Cardiac septum (tissue), 1 donor: ENCODE measurements at places on chromosomes 12 and 14. TPM values are rescaled to one million over a fixed set of nuclear protein-coding genes. Genes with fewer than 3 reads are reported as not detected.

- no peak for DNase-seq
Measured at GRCh38 chr12:108282676-108283075, 56.4 kb downstream of the CMKLR1 start.

DNA sequence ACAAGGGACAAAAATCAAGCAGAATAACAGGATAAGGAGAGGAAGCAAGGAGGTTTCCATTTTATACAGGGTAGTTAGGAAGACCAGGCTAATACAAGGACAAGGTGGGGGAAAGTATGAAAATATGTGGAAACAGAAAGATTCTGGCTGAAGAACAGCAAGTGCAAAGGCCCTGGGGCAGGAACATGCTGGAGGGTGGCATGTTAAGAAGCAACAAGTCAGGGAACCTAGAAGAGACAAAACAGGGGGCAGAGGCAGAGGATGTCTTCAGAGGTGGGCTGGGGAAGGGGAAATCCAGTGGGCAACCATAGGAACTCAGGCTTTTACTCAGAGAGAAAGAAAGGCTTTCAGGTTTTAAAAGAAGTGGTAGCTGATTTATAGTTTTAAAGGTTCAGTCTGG is 54.8 kb downstream of the NT5DC3 start:
- DNase-seq = no peak

GRCh38 chr14:77838831-77839511 is 39.1 kb downstream of the ADCK1 start:
- no peak for DNase-seq

- DNase-seq = no peak
Measured at GRCh38 chr12:53082637-53083175, 3.5 kb upstream of the SPRYD3 start.

DNA sequence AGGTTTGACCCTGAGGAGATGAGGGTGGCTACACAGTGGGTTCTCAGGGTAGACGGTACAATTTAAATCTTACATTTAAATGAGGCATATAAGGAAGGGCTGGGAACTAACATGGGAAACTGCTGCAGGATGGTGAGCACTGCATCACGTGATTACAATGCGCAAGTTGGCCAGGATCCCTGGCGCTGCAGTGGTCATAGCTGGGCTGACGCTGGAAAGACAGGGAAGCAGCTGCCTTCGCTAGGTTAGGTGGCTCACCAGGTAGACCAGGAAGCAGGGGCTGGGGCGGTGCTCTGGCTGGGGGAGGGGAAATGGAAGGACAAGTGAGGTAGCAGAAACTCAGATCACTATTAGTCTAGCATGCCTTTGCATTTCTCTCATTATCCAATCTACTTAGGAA is 149.9 kb downstream of the FOXN3 start:
- DNase-seq = no peak

GRCh38 chr12:92879698-92880322 is 49.3 kb downstream of the EEA1 start:
- DNase-seq = no peak

GRCh38 chr12:97017213-97017612 is 110.2 kb downstream of the NEDD1 start:
- no peak for DNase-seq

DNA sequence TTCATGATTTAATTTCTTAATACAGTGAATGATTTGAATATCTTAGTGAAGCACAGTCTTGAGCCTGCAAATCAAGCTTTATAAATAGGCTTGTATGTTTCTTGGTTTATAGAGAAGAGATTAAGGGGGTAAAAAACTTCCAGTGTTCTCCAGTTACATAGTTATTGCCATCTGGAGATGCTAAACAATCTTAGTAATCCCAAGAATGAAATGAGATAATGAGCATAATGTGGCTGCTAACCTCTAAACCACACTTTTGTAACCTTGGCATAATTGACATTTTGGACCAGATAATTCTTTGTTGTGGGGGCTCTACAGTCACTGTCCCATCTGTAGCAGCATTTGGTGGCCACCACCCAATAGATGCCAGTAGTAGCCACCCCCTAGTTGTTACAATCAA is 316.8 kb downstream of the CCDC91 start:
- DNase-seq = no peak

DNA sequence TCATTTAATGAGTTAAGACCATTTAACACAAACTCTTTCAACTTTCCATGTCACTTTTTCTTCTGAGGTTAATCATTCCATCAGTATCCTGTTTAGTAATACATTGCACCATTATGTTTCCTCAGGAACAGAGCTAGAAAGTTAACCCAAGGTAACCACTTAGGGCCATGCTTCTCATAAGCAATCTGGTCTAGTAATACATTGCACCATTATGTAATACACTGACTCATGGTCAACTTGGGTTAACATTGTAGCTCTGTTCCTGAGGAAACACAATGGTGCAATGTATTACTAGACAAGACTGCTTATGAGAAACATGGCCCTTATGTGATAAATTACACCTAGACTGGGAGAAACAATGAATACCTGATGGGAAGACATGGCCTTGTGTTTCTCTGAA is 21.7 kb downstream of the ERH start:
- no peak for DNase-seq

GRCh38 chr14:38405851-38406635 is 150.2 kb upstream of the CLEC14A start:
- no peak for DNase-seq

DNA sequence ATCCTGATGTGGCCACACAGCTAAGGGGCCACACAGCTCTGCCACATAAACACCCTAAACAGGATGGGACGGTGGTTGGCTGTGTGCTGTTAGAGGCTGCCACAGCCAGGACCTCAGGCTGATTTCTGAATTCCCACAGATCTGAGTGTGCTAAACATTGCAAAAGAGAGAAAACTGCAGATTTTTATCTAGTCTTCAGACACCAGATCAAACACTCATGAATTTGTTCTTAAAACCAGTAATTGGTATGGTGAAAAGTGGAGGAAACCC is 190.7 kb downstream of the MON2 start:
- DNase-seq = no peak

- DNase-seq = no peak
Measured at GRCh38 chr12:26031318-26031717, 72.8 kb downstream of the RASSF8 start.

- DNase-seq = no peak
Measured at GRCh38 chr12:5140190-5140589, 96.5 kb downstream of the KCNA5 start.

- DNase-seq = no peak
Measured at GRCh38 chr12:13961971-13962370, 19.4 kb downstream of the GRIN2B start.

DNA sequence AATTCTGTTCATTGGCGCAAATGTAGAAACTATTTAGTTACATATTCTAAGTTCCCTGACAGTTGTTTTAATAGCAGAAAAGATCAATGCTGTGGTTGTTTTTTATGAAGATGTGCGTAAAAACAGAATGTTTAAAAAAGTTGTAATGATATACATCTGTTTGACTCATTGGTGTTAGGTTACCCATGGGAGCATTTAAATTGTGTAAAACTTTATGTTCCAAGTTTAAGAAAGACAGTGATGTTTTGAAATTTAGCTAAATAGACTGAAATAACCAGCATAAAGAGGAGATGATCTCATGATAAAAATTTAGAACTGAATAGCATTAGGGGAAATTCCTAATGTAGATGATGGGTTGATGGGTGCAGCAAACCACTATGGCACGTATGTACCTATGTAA is 3.6 kb downstream of the PELI2 start:
- DNase-seq = no peak

DNA sequence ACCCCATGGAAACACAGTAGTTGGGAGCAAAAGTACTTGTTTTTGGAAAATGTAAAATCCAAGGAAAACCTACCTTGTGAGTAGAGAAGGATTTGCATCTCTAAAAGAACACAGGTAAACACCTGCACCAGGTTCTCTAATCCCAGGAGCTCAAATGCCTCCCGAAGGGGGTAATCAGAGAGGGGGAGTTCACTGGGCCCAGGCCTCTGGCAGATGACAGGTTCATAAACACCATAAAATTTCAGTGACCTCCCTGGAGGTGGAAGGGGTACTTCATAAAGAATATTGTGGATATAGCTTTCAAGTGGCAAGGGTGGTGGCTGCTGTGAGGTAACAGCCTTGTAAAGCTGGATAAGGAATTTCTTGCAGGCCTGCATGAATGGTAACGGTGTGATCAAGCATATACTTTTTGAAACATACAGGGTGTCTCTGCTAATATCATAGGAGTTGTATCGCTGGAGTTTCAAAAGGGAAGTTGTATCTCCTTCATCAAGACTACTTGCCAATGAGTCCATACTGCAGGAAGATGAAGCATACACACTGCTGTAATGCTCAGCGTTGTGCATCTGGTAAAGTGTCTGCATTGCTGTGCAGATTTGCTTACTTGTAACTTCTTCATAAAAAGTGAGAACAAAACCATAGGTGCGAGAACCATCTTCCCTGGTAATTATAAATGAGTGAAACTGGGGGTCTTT is 111.3 kb downstream of the DENND5B start:
- no peak for DNase-seq

DNA sequence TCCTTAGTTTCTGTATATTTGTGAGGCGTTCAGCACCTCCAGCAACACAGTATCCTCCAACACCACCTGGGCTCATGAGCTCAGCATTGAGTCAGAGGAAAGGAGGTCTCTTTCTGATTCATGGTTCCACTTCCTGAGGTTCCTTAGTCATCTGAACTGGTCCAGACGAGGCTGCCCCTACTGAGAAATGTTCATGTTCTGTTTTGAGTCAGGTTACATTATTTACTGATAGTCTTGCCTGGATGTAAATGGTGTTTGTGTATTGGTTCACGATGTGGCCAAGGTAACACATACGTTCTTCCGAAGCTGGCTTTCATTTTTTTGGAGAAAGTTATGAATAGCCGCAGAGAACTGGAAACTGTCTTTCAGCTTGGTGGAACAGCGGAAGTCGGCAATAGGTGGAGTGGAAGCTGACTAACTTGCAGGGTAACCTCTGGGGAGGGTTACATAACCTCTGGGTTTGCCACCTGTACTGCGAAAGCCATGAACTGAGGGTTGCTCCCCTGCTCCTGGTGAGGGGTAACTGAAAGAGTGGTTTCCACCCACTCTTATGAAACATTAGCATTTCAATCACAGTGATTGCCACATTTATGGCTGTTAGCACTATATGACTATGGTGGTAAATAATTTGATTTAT is 42.2 kb upstream of the MANSC4 start:
- DNase-seq = no peak

GRCh38 chr12:92080911-92081285 is 64.7 kb downstream of the BTG1 start:
- no peak for DNase-seq

GRCh38 chr14:33237115-33237740 is 298.5 kb downstream of the NPAS3 start:
- no peak for DNase-seq

The KLRK1 gene
- 0.19 TPM for total RNA-seq

The SLC2A14 gene
- total RNA-seq = 0.51 TPM

The MARCHF9 gene
- 13.1 TPM for total RNA-seq

The CCDC177 gene
- total RNA-seq = not detected

The PRH2 gene
- not detected for total RNA-seq

The DHRS2 gene
- 0.27 TPM for total RNA-seq

The KLHL33 gene
- total RNA-seq = 0.35 TPM
